MG63 (cell line): ENCODE measurements at places on chromosomes 16 and 17.

DNA sequence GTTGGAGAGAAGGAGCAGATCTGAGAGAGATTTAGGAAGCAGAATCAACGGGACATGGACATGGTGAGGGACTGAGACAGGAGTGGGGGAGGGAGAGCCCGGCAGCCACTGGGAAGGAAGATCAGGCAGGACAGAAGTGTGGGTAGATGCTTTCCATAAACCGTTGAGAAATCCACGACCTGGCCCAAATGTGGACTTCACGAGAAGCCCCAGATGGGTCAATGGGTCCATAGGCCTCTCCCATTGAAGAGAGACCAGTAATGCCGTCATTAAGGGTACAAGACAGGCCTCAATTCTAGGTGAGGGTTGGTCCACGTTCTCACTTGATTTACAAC is 530 bp upstream of the CCL22 start:
- DNase-seq: no peak

DNA sequence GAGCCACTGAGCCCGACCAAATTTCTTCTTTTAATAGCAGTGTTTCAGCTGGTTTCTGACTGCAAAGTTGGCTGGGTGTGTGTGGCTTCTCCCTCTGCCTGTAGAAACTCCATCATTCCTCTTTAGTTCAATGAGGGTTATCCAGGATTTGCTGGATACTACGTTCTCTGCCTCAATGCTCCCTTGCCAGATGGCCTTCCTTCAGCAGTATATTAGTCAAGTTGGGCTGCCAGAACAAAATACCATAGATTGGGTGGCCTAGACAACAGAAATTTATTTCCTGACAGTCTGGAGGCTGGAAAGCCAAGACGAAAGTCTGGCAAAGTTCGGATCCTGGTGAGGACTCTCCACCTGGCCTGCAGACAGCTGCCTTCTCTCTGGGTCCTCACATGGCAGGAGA is 103.7 kb downstream of the NOG start:
- DNase-seq: no peak

DNA sequence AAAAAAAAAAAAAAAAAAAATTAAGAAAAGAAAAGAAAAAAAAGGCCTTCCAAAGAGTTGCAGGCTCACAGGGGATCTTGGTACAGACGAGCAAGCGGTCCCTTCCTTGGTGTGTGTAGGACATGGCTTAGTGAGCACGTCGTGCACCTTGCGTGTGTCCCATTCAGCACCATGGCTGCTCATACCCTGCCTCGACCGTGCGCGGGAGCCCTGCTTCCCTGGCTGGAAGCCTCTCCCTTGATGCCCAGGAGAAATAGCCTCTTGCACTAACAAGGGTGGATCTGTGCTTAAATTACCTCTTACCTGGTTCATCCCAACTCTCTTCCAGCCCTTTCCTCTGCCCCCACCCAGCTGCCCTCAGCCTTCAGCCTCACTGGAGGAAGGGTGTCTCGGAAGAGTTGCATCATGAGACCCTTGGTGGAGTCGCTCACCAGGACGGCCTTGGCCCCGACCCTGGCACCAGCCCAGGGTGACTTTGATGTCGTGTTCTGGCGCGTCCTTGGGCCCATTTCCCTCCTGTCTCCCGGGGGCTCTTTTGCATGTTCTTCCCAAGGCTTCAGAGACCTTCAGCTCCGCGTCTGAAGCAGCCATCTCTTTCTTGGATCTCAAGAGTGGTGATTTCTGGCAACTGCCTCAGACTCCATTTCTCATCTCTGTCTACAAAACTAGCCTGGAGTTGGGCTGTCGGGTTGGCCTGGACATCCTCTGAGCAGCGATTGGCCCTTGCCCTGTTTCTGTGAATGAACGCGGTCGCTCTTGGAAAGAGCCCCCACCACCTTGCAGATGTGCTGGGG is 127.2 kb downstream of the CMIP start:
- DNase-seq: no peak

DNA sequence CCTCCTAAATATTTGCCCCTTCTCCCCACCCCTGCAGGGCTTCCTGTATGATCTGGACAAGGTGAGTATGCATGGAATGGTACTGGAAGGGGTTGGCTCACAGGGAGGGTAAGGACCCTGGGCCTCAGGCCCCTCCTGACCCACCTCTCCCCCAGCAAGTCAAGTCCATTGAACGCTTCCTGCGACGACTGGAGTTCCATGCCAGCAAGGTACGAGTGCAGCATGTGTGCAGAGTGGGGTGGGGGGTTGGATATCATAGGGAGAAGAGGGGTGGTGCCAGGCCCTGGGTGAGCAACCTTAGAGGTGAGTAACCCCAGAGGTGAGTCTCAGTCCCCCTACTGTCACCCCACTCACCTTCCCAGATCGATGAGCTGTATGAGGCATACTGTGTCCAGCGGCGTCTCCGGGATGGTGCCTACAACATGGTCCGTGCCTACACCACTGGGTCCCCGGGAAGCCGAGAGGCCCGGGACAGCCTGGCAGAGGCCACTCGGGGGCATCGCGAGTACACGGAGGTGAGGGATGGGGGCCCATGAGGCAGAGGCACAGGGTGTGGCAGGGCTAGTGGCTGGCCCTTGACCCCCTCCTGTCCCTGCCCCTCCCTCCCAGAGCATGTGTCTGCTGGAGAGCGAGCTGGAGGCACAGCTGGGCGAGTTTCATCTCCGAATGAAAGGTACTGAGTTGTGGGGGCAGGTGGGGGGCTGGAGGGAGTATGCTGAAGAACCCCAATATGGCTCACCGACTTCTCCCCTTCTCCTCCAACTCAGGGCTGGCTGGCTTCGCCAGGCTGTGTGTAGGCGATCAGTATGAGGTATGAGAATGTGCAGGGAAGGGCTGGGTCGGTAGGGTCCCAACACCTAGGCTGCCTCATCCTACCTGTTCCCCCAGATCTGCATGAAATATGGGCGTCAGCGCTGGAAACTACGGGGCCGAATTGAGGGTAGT is 11.3 kb downstream of the RIPOR1 start:
- DNase-seq: no peak

DNA sequence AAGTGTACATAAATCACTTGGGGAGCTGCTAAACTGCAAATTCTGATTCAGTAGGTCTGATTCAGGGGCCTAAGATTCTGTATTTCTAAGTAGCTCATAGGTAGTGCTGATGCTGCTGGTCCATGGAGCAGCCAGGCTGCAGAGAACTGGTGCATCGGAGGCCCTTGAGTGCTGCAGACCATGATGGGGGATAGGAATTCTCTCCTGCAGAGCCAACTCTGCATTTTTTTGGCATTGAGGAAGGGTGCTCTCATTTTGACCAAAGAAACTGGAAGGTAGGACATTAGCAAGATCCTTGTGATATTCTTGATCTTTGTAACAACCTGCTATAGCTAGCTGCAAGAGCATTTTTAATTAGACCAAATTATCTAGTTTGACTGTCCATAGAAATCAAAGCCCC is 4.7 kb downstream of the HOXB2 start:
- no peak for DNase-seq

DNA sequence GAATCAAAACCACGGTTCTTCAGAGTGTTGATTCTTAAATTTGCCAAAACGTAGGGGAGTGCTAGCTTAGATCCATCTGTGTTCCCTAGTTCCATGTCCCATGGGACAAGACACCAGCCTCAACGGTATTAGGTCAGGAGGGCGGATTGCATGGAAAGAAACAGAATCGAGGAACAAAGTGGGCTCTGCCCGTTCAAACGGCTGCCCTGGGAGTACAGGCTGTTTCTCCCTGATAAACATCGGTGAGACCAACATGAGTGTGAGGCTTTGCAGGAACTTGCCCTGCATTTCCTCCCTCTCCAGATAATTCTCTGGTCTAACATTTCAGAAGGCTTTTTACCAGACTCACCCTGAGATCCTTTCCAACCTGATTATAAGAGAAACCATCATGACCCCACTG is 82.2 kb downstream of the MRM3 start:
- DNase-seq: no peak

GRCh38 chr16:51426276-51426675 is 275.2 kb upstream of the SALL1 start:
- DNase-seq: no peak

DNA sequence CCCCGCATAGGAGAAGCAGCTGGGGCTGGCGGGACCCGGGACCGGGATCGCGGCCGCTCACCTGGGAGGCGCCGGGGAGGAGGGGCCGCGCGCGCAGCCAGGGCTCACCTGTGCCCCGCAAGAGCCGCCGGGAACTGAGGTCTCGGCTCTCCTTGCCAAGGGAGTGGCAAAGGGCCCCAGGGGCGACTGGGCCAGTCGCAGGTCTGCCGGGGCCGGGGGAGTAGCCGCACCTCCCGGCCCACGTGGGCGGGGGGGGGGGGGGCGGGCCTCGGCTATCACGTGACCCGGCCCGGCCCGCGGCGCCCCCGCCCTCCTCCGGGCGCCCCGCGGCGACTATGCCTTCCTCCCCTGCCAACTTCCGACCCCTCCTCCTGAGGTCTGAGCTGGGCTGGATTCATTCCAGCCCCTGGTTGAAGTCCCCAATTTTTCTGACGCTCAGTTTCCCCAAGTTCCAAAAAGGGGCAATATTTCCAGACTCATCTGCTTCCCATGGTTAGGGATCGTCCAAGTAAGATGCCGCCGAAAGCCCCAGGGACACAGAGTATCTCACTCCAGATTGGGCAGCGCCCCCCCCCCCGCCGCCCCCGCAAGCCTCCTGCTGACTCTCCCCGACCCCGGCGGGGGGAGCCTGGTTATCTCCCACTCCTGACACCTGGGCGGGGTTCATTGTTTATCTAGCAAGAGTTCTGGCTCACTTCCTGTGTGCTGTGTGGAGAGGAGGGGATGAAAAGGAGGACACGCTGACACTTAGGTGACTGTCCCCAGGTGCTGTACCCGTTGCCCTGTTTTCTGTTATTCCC is at the start of gene TMC6:
Gene TMC6, minus strand, starts transcription at position 205 of the 800 bp plus-strand sequence. CDS start 1,923 bp downstream, outside the sequence.
- no peak for DNase-seq

GRCh38 chr17:68684949-68685357 is 83.8 kb upstream of the FAM20A start:
- DNase-seq: no peak

DNA sequence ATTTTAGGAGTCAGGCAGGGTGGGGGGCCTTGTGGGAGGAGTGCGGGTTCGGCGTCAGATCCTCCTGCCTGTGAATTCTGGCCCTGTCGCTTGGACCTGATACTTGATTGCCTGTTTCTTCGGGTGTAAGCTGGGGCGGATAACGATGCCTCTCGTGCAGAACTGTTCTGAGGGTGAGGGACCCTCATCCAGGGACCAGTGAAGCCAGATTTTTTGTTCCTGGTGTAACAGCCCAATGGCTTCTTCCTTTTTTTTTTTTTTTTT is 1.3 kb downstream of the TBCD start:
- DNase-seq: no peak

GRCh38 chr16:77786186-77786847 is 2.0 kb upstream of the VAT1L start:
- DNase-seq: no peak

- DNase-seq: no peak
These were observed 184.0 kb upstream of the GSE1 start for GRCh38 chr16:85428899-85429775.

GRCh38 chr16:79101491-79101890 is 499.0 kb downstream of the MAF start:
- no peak for DNase-seq

DNA sequence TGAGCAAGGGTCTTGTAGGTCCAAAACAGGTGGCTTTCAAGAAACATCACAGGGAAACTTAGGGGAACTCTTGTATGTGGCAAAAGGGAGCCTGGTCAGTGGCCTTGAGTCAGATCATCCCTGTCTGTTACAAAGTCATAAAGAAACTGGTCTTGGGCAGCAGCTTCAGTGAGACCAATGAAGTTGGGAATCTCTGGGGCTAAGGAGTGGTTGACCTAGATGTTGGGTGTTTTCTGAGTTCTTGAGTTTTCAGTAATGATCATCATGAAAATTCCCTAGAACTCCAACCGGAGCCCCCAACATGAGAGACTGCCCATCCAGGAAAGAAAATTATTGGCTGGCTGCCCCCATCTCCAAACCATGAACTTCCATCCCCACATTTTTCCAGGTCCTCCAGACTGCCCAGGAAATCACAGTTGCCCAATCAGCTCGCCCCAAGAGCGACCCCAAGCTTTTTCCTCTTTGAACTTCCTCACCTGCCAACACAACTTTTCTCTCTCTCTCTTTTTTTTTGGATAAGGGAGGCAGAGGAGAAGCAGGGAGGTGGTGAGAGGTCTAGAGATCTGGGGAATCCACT is 3.9 kb downstream of the CCR7 start:
- no peak for DNase-seq

- no peak for DNase-seq
These were observed 73.0 kb downstream of the HS3ST2 start for GRCh38 chr16:22886927-22887326.

GRCh38 chr17:9999919-10000695 is 95.0 kb upstream of the RCVRN start:
- no peak for DNase-seq

- no peak for DNase-seq
These were observed 54.7 kb upstream of the PVALEF start for GRCh38 chr17:81110488-81111040.

- DNase-seq: no peak
These were observed 228.5 kb downstream of the ABCC12 start for GRCh38 chr16:47927330-47927729.

GRCh38 chr17:80805032-80805751 is 186.4 kb upstream of the CHMP6 start:
- no peak for DNase-seq

DNA sequence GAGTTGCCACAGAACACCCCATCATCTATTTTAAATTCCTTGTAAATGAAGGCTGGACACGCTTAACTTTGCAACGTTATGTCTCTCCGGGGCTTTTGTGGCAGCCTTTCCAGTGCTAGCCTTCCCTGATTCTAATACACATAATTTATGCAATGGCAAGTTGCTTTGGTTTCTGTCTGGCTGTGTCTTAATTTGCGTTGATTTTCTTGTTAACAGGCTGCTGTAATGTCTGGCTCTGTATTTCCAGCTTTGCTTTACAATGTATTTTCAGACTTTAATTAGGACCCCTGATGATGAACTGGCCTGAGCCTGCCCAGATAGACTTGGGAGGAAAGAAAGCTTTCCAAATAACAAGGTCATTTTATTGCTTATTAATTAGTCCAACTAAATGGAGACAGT is 30.3 kb downstream of the ARSG start:
- no peak for DNase-seq

GRCh38 chr16:19808061-19808641 is 76.5 kb downstream of the GPRC5B start:
- DNase-seq: no peak

DNA sequence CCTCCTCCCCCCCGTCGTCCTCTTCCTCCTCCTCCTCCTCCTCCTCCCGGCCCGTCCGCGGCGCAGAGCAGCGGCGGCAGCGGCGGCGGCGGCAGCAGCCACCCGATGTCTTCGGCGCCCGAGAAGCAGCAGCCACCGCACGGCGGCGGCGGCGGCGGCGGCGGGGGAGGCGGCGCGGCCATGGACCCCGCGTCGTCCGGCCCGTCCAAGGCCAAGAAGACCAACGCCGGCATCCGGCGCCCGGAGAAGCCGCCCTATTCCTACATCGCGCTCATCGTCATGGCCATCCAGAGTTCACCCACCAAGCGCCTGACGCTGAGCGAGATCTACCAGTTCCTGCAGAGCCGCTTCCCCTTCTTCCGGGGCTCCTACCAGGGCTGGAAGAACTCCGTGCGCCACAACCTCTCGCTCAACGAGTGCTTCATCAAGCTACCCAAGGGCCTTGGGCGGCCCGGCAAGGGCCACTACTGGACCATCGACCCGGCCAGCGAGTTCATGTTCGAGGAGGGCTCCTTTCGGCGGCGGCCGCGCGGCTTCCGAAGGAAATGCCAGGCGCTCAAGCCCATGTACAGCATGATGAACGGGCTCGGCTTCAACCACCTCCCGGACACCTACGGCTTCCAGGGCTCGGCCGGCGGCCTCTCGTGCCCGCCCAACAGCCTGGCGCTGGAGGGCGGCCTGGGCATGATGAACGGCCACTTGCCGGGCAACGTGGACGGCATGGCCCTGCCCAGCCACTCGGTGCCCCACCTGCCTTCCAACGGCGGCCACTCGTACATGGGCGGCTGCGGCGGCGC is at the start of gene FOXF1:
Gene FOXF1, plus strand, starts transcription at position 63 of the 797 bp plus-strand sequence. Its CDS starts 43 bp downstream, at position 106.
- DNase-seq: no peak
